ENCODE measurements at places on chromosomes 1 and 21.

DNA sequence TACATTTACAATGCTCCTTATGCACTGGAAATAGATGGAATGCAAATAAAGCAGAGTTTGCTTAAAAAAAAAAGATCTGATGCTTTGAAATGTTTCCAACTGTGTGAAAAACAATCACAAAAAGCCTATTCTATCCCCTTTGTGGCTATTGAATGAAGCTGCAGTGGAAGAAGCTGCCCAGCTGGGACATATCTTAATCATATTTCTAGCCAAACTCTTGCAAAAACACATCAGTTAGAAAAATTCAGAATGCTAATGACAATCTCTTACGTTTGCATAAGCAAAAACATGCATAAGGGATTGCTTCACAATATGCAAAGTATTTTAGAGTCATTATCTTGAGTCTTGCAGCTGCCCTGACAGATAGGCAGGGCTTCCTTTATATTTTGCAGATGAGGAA lies 526.4 kb upstream of the USP24 start:
- H3K27me3 ChIP-seq, result no peaks in the 10 kb centered on the region
- no peak overlapping the region for H3K27ac ChIP-seq
- DNase-seq, result no peak
- H3K4me3 ChIP-seq, result no peak overlapping the region

DNA sequence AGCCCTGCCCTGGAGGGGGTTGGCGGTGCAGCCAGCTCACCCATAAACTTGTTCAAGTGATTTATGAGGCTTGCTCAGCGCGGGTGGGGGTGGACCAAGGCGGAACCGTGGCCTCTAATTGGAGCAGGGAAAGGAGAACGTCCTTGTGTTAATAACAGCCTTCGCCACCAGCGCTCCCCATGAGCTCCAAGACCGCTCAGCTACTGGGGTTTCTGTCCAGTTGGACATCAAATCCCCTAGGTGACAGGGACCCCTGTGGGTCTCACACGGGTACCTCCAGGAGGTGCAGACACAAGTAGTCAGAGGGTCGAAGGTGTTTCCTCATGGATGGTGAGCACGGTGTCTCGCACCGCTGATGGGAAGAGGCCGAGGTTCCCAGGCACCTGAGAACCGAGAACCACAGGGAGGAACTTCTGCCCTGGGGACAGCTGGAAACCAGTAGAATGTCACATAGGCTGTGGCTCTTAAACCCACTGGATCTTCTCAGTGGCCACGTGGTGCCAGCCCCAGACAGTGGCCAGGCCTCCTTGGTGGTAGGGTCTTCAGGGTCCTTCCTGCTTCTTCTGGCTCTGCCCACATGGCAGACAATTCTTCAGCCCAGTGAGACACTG lies 3.7 kb upstream of the ACTRT2 start:
- H3K36me3 ChIP-seq, result no peaks in the 10 kb centered on the region
- H3K4me1 ChIP-seq, result no peaks in the 10 kb centered on the region
- DNase-seq, result no peak

DNA sequence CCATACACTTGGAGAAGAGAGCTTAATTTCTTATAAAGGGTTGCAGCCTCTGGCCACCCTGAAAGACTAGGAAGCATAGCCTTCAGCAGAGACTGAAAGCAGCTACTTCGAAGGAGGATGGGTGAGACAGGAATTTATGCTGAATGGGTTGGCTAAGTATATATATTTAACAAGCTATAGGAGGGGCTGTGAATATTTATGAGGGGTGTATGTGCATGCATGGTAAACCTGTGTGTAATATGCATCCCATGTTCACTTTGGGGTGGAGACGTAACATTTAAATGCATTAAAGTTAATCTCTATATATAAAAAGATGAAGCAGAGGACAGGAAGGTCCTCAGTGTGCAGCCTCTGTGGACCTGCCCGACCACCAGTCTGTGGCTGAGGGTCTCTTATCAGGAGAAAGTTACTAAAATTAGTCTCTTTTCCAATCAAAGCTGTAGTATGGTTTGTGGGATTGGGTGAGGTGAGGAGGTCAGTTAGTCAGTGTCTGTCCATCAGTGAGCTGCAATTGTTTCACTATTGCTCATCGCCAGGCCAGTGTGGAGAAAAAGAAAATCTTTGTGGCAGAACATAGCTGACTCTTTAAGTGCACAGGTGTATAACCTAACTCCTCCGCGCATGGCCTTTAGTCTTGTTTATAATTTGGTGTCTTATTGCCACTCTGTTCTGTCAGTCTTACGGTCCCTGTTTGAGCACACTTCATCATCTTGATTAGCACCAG lies 35.4 kb upstream of the DSCAM start:
- no peaks in the 10 kb centered on the region for H3K4me1 ChIP-seq
- no peak for DNase-seq
- no peak overlapping the region for H3K27ac ChIP-seq
- H3K36me3 ChIP-seq, result no peaks in the 10 kb centered on the region

DNA sequence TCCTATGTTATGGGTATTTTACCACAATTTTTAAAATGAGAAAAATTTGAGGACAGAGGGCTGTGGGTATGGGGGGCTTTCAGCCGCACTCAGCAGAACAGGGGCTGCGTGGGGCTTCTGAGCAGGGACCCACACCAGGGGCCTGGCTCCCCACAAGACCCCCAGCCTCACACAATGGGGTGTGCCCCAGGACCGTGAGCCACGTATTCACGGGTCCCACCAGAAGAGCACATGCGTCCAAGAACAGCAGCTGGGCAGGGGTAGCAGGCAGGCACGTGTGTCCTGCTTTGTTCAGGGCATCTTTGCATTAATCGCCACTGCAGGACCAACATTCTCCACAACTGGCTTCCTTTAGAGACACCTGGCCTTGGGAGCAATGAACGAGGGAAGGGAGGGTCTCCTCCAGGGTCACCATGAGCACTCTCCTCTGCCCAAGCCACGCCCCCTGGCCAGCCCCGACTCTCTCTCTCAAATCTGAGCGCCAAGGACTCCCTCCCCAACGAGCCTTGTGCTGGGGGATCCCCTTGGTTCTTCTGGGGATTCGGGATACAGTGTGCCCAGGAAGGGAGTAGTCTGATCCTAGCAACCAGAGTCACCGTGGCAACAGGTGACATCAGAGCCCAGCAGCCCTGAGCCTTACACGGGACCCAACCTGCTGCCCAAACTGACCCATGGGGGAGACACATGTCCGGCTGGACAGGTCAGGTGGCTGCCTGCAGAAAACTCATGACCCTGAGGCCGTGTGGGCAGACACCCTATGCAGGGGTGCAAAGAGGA lies 7.4 kb upstream of the ARF1 start:
- no peaks in the 10 kb centered on the region for H3K36me3 ChIP-seq
- DNase-seq, result no peak
- H3K4me3 ChIP-seq, result no peak overlapping the region
- no peaks in the 10 kb centered on the region for H3K4me1 ChIP-seq

DNA sequence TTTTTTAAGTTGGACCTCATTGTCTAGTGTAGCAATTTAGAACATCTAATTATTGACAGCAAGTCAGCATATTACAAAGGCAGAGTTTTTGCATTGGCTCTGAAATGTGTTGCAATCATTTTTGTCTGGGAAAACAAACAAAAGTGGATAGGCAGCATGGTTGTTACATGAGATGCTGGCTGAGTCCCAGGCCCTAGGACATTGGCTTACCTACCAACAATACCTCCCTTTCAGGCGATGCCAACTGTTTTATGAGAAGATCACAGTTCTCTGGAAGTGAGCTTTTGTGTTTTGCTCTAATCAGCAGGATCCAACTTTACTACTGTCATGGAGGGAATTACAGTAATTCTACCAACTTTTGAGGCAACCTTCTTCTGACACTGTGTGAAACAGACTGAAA lies 71.5 kb upstream of the CXADR start:
- H3K4me3 ChIP-seq, result no peak overlapping the region
- no peaks in the 10 kb centered on the region for H3K36me3 ChIP-seq

DNA sequence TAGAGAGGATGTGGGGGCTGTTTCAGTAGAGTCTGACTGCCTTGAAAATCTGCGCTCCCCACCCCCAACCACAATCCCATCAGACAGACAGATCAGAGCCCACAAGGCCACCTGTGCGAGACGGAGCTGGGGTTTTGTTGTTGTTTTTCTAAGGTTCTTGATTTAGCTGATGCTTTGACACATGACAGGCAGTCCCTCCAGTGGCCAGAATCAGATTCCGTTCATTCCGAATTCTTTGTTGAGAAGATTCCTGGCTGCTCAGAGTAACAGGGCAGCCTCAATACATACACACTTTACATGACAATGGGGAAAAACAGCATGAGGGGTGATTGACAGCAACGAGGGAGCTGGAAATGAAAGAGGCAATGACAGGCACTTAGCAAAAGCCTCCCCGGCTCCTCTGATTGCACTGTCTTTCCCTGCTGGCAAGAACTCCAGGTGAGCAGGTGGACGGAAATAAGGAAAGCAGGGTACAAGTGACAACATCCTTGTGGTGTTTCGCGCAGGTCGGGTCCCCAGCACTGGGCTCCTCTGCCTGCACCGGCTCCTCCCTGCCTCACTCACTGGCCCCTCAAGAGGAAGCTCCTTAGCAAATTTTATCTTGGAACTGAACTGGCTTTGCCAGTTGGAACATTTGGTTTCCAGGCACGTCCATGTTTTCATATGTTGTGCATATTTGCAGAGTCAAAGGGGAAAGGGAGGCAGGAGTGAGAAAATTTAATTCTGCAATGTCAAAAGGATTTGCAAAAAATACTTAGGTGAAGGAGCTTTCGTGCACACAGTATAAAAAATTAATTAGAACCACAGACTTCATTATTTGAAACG lies 148.7 kb downstream of the PGBD5 start:
- H3K27ac ChIP-seq, result peak overlapping the region; percentile 52
- no peaks in the 10 kb centered on the region for H3K27me3 ChIP-seq
- peak; percentile 79 for DNase-seq
- peaks cover 66% of the 10 kb centered on the region for H3K36me3 ChIP-seq
- H3K4me1 ChIP-seq, result peaks cover 84% of the 10 kb centered on the region
- no peak overlapping the region for H3K4me3 ChIP-seq

GRCh38 chr1:161952607-161953172 lies 71.0 kb downstream of the OLFML2B start:
- H3K4me1 ChIP-seq, result no peaks in the 10 kb centered on the region
- DNase-seq, result no peak
- H3K36me3 ChIP-seq, result no peaks in the 10 kb centered on the region
- no peak overlapping the region for H3K4me3 ChIP-seq
- H3K27ac ChIP-seq, result no peak overlapping the region

DNA sequence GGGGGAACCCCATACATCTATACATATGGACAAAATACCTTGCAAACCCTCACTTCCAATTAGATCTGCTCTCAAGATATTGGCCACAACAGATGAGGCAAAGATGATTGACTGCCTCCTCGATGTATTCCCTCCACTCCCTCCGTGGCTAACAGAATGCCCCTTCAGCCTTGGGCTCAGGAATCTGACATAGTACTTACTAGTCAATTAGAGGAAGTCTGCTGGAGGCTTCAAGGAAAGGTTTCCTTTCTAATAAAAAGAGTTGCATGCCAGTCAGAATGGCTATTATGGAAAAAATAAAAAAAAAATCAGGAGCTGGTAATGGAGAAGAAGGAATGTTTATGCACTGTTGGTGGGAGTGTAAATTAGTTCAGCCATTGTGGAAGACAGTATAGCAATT lies 90.4 kb upstream of the VAV3 start:
- DNase-seq, result no peak
- H3K4me1 ChIP-seq, result peaks cover 12% of the 10 kb centered on the region
- H3K4me3 ChIP-seq, result no peak overlapping the region

DNA sequence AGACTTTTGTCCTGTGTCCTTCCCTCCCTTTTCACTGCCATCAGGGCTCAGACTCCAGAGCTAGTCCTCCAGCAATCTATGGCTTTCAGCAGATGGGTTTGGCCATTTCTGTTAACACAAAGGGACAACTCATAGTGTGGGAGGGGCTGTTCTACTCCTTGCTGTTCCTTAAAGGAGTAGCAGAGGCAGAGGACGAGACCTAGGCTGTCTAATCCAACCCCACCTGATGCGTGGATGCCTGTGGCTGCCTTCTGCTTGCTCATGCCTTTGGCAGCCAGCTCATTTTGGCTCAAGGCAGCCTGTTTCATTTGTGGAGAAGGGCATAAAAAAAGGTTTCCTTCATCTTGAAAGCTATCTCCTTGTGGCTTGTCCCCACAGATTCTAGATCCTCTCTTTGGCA lies 27.0 kb downstream of the MFSD2A start:
- H3K36me3 ChIP-seq, result no peaks in the 10 kb centered on the region
- no peaks in the 10 kb centered on the region for H3K4me1 ChIP-seq
- no peak overlapping the region for H3K27ac ChIP-seq
- no peak for DNase-seq

GRCh38 chr1:208219659-208220282 lies 24.4 kb downstream of the PLXNA2 start:
- no peak overlapping the region for H3K27ac ChIP-seq
- H3K4me3 ChIP-seq, result no peak overlapping the region
- peaks cover 12% of the 10 kb centered on the region for H3K27me3 ChIP-seq

DNA sequence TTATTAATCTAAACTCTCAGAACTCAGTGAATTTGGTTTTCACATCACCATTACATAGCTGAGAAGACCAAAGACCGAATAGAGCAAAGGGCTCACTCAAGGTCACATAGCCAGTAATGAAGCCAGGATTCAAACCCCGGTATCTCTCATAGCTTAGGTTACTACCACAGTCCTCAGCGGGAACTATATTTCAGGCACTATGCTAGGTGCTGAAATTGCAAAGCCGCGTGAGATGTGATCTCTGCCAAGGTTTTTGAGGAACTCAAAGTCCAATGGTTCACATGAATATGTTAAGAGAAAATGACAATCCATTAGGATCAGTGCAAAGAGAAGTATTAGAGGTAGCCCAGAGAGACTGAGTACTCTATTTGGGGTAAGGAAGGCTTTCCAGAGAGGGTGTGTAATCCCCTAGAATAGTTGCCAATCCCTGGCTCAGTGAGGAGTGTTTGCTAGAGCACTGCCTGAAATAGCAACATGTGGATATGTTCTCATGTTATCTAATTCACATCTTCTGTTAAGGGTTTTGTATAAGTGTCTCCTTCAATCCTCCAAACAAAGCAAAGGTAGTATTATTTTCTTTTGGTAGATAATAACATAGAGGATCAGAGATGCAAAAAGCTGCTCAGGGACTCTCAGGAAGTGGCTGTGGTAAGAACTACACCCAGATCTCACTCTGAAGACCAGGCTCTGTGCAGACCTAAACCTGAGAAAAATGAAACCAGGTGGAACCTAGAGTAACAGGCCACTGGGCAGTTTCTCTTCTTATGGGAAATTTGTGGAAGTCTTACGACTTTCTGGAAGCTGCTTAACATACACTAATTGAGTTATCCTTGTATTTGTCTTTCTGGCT lies 93.1 kb upstream of the C8B start:
- H3K36me3 ChIP-seq, result no peaks in the 10 kb centered on the region
- H3K4me3 ChIP-seq, result no peak overlapping the region
- H3K4me1 ChIP-seq, result no peaks in the 10 kb centered on the region
- H3K27me3 ChIP-seq, result no peaks in the 10 kb centered on the region

DNA sequence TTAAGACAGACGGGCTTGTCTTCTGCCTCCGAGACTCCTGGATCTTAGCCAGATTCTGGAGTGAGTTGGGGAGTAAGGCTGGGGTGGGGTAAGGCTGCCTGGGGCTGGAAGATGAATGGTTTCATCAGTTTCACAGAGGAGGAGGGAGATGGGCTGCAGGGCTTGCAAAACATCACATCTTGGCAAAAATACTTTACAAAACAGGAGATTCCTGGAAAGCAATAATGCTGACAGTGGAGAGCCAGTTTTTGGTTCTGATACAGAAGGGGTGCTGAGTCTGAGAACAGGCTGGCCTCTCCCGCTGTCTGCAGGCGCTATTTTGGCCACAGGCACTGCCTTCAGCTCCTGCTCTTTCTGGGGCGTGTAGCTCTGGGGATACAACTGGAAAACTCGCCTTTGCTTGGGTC lies 83.4 kb upstream of the KCNE2 start:
- H3K4me1 ChIP-seq, result no peaks in the 10 kb centered on the region
- H3K36me3 ChIP-seq, result no peaks in the 10 kb centered on the region
- H3K27ac ChIP-seq, result no peak overlapping the region
- peaks cover 4% of the 10 kb centered on the region for H3K27me3 ChIP-seq
- no peak overlapping the region for H3K4me3 ChIP-seq

Data from thymus (tissue), 14 donors.